ENCODE measurements at places on chromosomes 5 and 9.

DNA sequence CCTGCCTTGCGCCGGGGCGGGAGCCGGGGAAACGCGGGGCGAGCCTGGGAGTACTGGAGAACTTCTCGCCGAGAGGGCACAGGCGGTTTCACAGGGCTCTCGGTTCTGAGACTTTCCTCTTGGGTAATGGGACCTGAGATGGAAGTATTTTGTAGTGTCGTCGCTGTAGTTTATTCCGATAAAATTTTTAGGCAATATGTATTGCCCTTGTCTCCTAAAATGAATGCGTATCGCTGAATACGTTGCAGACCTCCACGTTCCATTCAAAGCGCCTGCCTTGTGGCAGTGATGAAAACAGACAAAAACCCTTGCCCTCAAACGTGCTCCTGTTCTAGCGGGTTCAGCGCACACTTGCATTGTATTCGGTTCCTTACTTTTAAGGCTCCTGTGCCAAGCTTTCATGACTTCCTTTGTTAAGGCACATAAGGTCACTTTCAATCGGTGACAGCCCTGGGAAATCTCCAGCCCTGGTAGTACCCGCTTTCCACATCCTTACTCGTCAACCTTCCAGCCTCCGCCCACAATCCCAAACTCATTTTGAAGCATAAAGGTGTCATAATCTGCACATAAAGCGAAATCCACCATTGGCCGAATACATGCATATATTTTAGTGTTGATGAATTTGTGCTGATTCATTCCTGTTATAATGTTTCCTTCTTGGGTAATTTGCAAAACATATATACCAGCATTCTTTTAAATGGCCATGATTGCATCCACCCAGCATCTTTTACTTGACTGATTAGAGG lies 694 bp downstream of the RMI1 start:
- peak; percentile 43 for DNase-seq

GRCh38 chr5:160180931-160181330 lies 48.4 kb upstream of the FABP6 start:
- DNase-seq: no peak

GRCh38 chr9:99628285-99628684 lies 193.4 kb upstream of the NR4A3 start:
- DNase-seq: no peak

- peak; percentile 63 for DNase-seq
These were observed 202.9 kb upstream of the IL12B start for GRCh38 chr5:159533197-159533596.

DNA sequence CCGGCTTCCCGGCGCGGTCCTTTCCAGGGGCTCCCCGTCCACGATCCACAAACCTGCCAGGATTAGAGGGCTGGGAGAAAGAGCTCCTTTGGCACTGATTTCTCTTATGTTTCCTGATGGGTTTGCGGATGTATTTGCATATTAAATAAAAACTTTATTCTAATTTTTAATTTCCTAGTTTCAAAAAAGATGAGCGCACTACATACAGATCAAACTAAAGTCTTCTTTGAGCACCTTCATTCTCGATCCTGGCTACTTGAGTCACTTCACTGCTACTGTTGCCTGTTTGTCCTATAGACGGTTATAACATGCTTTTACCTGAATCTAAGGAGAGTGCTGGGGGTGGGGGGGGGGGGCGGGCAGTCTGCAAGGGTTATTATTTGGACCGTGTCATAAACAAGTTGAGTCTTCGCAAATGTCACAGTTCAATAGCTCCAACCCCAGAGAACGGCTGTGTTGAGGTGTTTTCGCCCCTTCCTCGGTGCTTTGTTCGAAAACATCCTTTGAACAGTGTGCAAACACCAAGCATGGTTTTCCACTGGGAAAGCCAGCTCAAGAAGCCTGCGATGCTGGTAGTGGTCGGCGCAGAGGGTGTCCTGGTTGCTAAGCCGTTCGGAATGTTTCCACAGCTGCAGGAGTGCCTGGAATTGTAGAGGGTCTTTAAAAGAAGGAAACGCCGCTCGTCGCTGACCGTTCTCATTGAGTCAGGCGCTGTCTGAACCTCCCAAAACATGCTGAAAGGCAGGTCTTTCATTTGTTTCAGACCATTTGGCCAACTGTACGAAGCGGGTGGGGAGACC lies 1.1 kb upstream of the STK10 start:
- no peak for DNase-seq

- DNase-seq: peak; percentile 82
These were observed 18.4 kb downstream of the ENG start for GRCh38 chr9:127835991-127836516.
